Kidney epithelial cell (primary cell): ENCODE measurements at places on chromosomes 16 and 17.

- no peak for DNase-seq
Observed at GRCh38 chr17:27905447-27906225, 12.5 kb upstream of the LYRM9 start.

GRCh38 chr17:66518677-66519076, 216.3 kb downstream of the PRKCA start:
- no peak for DNase-seq

- DNase-seq: no peak
Observed at GRCh38 chr17:66805567-66805966, 29.4 kb upstream of the CACNG5 start.

GRCh38 chr16:17944345-17944744, 392.2 kb downstream of the NPIPA8 start:
- no peak for DNase-seq

GRCh38 chr16:4370570-4371356, 885 bp upstream of the VASN start:
- no peak for DNase-seq
